SJSA1 (cell line): ENCODE measurements at places on chromosomes 7 and 10.

DNA sequence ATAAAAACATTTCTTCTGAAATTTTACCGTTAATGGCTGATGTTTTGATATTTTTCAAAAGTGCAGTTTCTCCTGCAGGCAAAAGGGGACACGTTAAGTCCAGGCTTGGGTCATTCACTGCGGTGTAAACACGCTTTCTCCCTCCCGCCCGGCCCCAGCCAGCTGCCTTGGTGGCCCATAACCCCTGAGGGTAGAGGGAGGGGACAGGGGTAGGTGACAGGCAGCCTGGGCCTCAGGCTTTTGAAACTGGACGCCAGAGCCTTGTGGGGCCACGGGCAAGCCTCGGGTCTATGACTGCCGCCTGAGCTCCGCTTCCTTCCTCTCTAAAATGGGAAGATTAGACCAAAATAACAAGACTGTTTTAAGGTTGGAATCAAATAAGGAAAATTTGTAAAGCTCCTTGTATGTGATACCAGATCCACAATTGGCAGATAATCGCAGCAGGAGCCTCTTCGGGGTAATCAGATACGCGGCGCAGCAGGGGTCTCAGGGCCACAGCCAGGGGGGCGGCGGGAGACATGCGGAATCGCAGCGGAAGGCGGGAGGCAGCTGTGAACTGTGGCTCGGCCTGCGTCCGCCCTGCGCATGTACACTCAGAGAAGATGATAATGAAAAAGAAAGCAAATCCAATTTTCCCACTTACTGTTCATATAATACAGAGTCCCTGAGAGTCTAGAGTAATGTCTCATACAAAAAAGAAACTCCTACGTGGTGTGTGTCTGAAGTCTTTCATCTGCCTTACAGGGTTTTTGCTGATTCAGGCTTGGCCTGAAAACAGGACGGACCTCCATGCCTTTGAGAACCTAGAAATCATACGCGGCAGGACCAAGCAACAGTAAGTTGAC lies 138.3 kb downstream of the EGFR start:
- no peak for DNase-seq

- DNase-seq = no peak
Observed at GRCh38 chr10:76051007-76051936, 619.8 kb downstream of the LRMDA start.

DNA sequence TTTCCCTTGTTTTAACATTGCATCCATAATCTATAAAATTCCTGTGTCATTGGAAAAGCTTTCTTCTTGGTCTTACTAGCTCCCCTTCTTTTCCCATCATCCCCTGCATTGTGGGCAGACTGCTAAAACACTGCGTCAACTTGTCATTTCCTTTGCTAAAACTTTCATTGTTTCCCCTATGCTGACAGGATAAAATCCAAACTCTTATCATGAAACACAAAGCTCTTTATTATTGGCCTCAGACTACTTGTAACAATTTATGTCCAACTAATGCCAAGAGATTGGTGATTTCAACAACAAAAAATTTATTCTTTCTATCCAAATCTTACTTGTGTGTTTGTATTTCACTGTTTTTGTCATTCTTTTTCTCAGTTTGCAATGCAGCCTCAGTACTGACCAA lies 339.1 kb downstream of the HGF start:
- no peak for DNase-seq

DNA sequence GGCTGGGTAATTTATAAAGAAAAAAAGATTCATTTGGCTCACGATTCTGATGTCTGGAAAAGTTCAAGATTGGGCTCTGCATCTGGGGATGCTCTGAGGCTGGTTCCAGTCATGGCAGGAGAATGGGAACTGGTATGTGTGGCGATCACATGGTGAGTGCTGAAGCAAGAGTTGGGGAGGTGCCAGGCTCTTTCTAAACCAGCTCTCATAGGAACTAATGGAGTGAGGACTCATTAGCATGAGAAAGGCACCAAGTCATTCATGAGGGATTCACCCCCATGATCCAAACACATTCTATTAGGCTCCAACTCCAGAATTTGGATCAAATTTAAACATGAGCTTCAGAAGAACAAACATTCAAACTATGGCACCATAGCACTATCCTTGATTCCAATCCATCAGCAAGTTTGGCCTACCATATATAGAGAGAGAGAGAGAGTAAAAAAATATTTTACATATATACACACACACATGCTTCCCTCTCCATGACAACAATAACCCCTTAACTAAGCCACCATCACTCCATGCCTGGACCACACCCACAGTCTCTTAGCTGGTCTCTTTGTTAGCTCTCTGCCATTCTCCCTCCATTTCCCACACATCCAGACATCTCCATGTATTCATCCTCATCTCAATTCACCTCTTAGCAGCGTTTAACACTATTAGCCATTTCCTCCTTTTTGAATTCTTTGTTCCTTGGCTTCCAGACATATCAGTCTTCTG lies 57.9 kb downstream of the NPY start:
- DNase-seq = no peak

- no peak for DNase-seq
Observed at GRCh38 chr10:78934532-78934898, 134.3 kb upstream of the ZMIZ1 start.

DNA sequence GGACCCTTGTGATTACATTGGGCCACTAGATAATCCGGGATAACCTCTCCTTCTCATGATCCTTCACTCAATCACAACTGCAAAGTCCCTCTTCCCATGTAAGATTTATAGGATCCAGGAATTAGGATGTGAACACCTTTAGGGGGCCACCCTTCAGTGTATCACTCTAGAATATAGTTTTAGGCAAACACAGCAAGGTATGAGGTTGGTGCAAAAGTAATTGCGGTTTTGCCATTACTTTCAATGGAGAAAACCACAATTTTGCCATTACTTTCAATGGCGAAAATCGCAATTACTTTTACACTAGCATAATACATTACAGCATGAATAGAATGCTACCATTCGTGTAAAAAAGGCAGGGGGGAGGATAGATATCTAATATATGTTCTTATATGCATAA lies 104.0 kb downstream of the BAMBI start:
- DNase-seq = no peak

- no peak for DNase-seq
Observed at GRCh38 chr7:114414156-114415063, at the start of gene FOXP2. Gene FOXP2 (plus strand): TSS chr7:114414815. CDS start chr7:114426512, 11,697 bp downstream.

GRCh38 chr10:77887631-77888355 lies 38.8 kb downstream of the DLG5 start:
- DNase-seq = no peak
